Neural progenitor cell (in vitro differentiated cells): ENCODE measurements at places on chromosomes 6 and 20.

GRCh38 chr6:157962601-157963302, 18.9 kb upstream of the SYNJ2 start:
- no peak for DNase-seq

DNA sequence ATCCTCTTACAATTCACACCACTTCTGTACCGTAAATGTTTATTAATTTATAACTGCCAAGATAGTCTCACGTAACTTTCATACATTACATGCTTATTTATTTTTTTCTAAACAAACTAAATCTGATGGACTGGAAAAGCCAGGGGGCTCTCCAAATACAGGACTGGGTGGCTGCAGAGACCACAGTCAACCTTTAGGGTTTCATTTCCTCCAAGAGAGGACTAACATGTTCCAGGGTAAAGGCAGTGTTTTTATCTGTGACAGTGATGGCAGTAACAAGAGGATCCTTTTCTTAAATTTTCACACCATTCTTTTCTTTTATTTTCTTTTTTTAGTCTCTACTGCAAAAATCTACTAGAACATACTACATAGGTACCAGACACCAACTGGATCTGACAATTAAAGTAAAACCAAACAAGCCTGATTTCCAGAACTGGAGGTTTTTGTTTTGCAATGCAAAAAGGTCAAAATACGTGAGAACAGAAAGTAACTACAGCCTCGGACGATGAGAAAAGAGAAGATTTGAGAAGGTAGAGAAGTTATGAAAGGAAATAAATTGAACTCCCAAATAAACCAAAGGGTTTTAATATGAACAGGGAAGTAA, 1.2 kb downstream of the LMBRD1 start:
- no peak for DNase-seq

DNA sequence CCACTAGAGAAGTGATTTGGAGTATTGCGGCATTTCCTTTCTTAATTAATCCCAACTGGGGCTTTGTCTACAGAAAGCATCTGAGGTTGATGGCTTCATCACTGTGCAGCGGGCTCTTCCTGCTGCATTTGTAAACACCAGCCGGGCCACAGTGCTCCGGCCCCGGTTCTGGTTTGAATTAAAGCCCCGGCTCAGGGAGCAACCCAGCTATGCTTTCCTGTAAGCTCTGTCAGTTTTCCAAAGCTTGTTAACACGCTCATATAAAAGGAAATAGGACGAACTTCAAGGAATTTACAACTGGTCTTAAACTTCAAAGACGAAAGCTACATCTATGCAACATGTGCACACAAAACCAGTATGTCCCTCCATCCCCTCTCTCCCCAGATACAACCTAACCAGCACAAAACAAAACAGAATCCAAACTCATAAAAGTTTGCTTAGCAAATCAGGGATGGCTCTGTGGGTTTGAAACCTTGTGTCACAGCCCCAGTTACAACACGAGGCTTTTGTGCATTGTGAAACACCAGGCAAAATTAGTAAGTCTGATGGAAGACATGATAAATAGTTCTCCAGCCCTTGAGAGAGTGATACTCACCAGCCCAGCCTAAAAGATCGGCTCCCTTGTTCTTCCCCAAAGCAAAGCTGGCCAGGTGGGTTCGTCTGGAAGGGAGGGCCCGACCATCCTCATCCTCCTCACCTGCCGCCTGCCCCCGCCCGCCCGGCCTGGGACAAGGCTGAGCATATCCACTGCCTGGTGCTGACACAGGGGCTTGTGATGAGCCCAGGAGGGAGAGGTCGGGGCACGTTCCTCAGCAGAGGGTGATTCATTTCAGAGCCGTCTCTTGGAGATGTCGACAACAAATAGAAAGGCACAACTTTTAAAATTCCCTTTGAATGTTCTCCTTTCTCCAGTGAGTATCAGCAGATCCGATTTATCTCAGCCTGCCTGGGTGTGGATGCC, 197.9 kb downstream of the TFAP2C start:
- DNase-seq = no peak

GRCh38 chr6:30013291-30013922, 47.7 kb upstream of the POLR1H start:
- peak; percentile 71 for DNase-seq

DNA sequence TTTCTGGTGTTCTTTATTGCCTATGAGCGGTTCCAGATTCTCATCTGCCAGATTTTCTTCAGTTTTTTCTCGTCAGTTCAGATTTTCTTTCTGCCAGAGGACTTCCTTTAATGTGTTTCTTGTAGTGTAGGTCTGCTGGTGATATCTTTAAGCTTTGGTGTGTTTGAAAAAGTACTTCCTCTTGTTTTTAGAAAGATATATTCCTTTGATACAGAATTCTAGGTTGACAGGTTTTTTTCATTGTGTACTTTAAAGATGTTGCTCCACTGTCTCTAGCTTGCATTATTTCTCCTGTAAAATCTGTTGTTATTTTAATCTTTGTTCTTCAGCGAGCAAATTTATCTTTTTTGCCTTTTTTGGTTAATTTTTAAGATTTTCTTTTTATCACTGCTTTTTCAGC, 36.9 kb downstream of the ASXL1 start:
- DNase-seq = no peak

DNA sequence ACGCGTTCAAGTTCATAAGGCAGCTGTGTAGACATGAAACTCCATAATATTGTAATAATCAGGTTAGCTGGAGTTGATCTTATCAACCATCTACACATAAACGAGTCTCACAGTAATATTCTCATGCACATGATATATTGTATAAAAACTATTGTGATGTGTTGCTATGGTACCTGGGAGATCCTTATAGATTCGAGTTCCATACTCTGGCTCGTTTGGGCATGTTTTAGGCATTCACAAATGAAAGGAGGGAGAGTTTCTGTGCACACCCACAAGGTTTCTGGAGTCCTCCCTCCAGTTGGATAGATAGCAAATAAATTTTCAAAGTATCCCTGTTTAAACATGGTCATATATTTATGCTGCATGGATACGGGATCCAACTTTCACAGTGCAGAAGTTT, 567.5 kb upstream of the SLC35B3 start:
- no peak for DNase-seq

GRCh38 chr20:24241466-24241865, 228.0 kb upstream of the SYNDIG1 start:
- DNase-seq = no peak

- DNase-seq = no peak
Measured at GRCh38 chr20:2585811-2586210, 49.4 kb downstream of the TMC2 start.

- DNase-seq = peak; percentile 16
Measured at GRCh38 chr6:41901882-41902519, 6.8 kb upstream of the USP49 start.

- DNase-seq = peak; percentile 39
Measured at GRCh38 chr6:40517654-40518053, 69.5 kb downstream of the LRFN2 start.

GRCh38 chr6:7155871-7156579, 48.3 kb downstream of the RREB1 start:
- DNase-seq = no peak

DNA sequence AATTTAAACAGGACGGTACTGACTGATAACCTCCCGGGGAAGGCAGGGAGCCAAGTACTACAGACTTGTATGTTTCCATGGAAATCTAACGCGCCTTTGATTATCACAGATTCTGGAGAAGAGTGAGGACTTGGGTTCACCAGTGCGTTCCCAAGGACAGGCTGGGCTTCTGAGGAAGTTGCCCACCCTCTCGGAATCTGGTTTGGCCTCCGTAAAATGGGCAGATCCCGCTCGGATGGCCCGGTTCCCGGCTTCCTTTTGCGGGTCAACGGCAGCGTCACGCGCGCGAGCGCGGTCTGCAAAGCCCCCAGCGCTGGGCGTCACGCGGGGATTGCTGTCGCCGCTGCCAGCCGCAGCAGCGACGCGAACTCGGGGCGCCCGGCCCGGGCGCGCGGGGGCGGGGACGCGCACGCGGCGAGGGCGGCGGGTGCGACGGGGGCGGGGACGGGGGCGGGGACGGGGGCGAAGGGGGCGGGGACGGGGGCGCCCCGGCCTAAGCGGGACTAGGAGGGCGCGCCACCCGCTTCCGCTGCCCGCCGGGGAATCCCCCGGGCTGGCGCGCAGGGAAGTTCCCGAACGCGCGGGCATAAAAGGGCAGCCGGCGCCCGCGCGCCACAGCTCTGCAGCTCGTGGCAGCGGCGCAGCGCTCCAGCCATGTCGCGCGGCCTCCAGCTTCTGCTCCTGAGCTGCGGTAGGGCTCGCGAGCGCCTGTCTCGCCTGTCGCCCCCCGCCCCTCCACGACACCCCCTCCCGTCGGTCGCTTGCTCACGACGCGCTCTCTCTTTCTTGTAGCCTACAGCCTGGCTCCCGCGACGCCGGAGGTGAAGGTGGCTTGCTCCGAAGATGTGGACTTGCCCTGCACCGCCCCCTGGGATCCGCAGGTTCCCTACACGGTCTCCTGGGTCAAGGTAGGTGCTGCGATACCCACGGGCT, at the start of gene CD83:
TSS of gene CD83 (plus strand) at position 615 of the 933 bp plus-strand sequence. CDS start at position 655, 40 bp downstream.
- DNase-seq = peak; percentile 75

DNA sequence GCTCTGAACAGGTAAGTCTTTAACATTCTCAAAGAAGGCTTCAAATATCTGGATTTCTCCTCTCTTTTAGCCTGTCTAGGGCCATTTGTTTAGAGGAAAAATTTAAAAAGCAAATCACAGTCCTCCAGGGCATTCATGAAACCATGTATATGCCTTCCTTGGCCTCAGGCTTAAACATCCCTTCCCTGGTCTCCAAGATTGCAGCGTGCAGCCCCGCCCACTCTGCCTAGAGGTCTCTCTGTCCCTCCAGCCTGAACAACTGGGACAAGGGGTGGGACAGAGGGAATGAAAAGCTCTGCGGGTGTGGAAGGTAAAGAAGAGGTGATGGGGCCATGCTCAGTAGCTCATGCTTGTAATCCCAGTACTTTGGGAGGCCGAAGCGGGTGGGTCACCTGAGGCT, 9.8 kb upstream of the CBFA2T2 start:
- peak; percentile 28 for DNase-seq

DNA sequence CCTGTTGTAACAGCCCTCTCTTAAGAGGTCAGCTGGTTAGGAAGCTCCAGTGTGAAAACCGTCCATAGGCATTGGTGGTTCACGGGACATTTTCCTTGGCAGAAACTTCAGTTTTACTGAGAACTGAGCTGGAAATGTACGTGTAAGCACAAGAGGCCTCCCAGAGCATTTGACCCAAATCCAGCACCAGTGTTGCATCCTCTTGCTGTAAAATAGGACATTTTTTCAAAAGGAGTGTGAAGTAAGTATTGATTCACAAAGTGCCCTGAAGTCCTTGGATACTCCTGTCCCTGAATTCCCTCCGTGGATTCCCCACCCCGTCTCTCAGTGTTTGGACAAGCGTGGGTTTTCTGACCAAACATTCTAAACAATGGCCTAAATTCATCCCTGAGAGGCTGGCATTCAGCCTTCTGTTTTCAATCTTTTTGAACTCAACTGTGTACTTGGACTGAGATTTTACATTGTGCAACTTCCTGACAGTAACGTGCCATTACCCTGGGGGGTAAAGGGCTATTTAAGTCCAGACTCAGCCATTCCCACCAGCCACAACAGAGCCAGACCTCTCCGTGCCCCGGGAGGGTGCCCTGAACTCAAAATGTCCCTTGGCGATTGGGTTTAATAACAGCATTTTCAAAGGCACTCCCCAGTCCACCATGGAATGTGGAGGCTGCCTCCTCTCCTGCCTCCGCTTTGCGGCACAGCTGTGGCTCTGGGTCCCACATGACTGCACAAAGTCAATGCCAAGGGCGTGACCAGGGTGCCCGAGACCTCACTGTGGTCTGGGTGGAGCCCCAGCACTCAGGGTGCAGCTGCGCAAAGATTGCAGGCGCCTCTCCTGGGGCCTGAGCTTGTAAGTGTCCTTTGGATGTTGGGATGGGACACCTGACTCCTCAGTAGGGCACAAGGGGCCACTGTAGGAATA, 92.7 kb upstream of the AFDN start:
- no peak for DNase-seq

- DNase-seq = peak; percentile 87
Measured at GRCh38 chr20:20362774-20363433, 5.0 kb upstream of the INSM1 start.

DNA sequence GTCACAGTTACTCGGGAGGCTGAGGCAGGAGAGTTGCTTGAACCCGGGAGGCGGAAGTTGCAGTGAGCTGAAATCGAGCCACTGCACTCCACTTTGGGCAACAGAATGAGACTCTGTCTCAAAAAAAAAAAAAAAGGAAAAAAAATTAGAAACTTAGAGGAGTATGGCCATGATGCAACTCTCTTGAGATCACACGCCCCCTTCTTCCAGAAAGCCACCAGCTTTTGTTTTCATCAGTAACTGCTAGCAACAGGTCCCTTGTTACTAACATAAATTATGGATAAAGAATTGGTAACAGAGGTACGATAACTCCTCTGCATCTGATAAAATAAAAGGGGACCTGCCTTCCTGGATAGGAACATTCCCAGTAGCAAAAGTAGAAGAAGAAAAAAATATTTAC, 308.2 kb downstream of the CD83 start:
- DNase-seq = no peak

GRCh38 chr6:66226109-66226508, 519.1 kb upstream of the EYS start:
- DNase-seq = no peak

DNA sequence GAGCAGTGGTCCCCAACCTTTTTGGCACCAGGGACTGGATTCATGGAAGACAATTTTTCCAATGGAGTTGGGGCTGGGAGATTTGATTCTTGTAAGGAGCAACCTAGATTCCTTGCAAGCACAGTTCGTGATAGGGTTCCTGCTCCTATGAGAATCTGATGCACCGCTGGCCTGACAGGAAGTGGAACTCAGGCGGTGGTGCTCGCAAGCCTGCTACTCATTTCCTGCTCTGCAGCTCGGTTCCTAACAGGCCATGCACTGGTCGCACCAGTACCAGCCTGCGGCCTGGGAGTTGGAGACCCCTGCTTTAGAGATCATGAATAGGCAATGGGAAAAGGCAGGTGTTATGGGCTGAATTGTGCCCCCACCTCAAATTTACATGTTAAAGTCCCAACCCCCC, 131.2 kb downstream of the PFDN4 start:
- DNase-seq = no peak

GRCh38 chr6:137871831-137872454, 4.9 kb downstream of the TNFAIP3 start:
- no peak for DNase-seq

DNA sequence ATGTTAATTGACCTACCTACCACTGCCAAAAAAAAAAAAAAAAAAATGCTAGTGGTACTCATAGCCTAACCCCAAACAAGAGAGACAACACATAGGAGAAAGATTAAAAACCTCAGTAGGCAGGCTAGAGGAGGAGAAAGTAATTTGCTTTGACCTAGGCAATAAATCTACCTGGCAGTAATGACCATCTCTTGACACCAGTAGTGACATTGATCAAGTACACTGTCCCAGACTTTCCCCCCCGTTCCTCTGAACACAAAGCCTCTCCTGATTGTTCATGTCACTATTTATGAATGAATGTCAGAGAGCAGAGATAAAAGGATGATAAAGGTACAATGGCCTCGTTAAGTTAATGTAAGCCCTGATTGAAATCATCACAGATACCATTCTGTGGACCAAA, 746.8 kb downstream of the CBLN4 start:
- no peak for DNase-seq

- no peak for DNase-seq
Measured at GRCh38 chr6:135236732-135237131, 55.6 kb downstream of the MYB start.
